ENCODE measurements at places on chromosomes 11 and 22.

GRCh38 chr11:32529994-32530588 is 53.5 kb upstream of the EIF3M start:
- no peak for DNase-seq

DNA sequence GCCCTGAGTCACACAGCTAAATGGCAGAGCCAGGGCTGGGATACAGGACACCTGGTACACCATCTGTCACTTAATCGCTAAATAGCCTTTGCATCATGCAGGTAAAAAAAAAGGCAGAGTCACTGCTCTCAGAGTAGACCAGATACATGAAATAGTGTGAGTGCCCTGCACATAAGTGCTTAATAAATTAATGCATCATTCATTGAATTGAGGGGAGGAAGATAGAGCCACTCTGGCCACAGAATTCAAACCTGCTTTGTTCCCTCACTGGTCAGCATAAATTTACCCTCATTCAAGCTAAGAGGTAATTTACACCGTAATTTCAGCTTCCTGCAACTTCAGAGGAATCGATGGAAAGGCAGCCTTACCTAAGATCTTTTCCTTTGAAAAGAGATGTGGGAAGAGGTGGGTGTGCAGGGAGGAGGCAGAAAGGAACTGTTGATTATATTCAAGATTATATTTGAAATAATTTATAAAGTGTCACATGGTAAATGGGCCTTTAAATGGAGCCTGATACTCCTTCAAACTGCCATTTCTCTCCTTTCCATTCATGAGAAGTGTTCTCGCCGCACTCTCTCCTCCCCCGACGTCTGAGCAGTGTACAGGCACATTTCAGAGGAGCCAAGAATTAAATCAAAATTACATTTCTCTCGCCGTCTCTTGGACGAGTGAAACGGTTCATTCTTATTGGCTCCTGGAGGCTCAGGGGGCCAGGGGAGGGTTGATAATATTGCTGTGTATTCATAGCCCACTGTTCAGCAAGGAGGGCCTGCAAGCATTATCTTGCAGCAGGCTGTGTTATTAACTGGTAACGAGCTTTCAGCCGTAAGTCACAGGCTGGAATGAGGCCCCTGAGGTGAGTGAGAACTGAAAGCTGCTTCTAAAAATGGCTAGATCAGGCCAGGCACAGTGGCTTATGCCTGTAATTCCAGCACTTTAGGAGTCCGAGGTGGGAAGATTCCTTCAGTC is 52.2 kb upstream of the HMGXB4 start:
- DNase-seq = no peak

DNA sequence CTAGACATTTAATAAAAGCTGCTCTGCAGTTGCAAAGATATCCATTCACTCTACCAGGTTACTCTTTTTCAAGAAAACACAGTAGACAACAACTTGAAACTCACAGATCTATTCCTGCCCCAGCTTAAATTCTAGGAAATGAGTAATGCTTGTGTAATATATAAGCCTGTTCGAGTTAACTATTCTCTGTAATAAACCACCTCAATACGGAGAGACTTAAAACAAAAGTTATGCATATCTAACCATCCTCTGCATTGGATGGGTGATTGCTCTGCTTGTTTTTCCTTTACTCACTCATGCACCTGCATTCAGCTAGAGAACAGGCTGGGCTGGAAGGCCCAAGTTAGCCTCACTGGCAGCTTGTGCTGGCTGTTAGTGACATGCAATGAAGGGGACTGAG is 13.3 kb downstream of the LRRC4C start:
- DNase-seq = no peak

DNA sequence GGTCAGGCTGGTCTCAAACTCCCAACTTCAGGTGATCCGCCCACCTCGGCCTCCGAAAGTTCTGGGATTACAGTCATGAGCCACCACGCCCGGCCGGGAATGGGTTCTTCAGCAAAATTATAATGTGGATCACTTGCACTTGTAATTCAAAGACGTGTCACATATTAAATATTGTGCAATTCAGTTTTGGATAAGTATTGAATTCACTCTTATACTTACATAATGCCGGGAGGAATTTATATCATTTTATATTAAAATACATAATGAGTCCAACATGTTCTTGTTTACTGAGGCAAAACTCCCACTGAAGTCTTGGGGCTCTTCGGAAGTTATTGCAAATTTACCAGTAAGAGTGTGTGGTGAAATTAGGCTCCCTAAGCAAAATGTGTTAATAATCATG is 635.2 kb upstream of the LUZP2 start:
- DNase-seq = no peak

GRCh38 chr11:101187748-101188147 is 58.1 kb upstream of the PGR start:
- no peak for DNase-seq

DNA sequence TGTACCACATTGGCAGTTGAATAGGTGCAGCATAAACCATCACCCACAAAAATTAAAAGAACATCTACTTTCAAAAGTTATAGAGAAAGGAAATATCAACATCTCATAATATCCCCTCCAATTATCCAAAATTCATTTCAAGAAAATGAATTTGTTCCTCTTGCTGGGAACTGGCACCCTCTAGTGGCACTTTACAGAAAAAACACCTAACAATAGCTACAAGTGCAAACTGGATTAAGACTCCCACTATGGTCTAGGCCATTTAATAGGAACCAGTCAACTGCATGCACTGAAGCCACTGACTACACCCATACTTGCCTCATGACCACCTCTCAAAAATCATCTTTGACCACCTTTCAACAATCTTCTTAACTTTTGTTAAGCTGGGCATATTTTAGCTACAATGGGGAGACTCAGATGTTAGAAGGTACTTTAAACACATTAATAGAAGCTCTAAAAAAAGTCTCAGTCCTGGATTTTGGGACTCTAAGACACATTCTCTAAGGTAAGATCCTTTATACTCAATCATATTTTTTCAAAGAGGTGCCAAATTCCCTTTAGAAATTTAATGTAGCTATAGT is 17.3 kb downstream of the TRAF6 start:
- DNase-seq = peak; percentile 81

DNA sequence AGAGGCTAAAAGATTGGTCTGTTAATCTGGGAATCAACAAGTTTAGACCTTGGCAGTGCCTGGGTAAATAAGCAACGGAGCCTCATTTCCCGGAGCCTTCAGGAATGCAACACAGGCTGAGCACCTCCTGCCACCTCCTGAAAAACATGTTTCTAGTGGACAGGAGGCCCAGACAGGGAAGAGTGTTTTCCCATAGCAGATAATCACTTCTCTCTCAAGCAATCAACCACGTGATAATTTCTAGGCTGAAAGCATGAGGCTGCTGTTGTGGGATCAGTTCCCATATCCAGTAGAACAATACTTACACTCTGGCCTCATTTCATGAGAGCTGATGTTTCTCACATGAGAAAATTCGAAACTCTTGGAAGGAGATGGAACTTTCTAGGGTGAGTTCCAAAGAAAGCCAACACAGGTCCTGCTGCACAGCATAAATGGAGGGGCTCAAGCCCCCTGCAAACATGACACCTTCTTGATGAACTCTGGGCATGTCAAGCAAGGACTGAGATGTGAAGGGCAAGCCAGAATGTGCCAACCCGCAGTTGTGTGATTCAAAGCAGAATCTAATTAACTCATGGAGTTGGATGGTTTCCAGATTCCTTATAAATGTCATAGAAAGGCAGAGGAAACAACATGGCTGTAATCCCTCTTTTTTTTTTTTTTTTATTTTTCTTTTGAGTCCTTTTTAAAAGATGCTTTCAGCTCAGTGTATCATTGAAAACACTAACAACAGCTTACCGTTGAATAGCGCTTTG is 228.5 kb upstream of the SESN3 start:
- DNase-seq = no peak

Measured in erythroblast (primary cell).